ENCODE measurements at places on chromosomes 6 and 20. TPM values are rescaled to one million over a fixed set of nuclear protein-coding genes. Genes with fewer than 3 reads are reported as not detected.

Gene HFE
- 1.8 TPM for total RNA-seq

Gene SLX4IP
- total RNA-seq: 0.78 TPM

Gene SEMG1
- not detected for total RNA-seq

Gene SLC26A8
- 0.15 TPM for total RNA-seq

Gene ECT2L
- not detected for total RNA-seq

Gene TRIM31
- not detected for total RNA-seq

Gene RHAG
- total RNA-seq: not detected

Gene MTG2
- 40.4 TPM for total RNA-seq

Gene WDR46
- total RNA-seq: 46.0 TPM

Gene LTB
- total RNA-seq: 0.71 TPM

Gene SLC17A5
- 4.7 TPM for total RNA-seq

Gene RIMS4
- total RNA-seq: 0.73 TPM

Gene TCF21
- total RNA-seq: 0.38 TPM

Gene MATN4
- not detected for total RNA-seq

Gene SLC17A3
- not detected for total RNA-seq
